HTR-8/SVneo (cell line): ENCODE measurements at places on chromosomes 2 and 18.

DNA sequence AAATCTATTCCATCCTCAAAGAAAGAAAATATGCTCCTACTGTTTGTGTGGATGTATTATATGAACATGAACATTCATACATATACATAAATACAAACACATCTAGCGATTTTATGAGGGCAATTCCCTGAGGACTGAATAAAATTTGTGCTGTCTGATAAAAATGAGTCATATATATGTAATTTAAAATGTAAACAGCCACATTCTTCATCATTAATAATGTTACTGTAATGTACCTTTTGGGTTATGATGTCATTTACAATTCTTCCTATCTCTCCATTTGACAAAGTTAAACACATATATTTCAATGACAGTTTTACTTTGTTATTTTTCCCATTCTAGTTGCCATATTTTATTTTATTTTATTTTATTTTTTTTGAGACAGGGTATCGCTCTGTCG lies 91.3 kb upstream of the ZFP36L2 start:
- DNase-seq = no peak

DNA sequence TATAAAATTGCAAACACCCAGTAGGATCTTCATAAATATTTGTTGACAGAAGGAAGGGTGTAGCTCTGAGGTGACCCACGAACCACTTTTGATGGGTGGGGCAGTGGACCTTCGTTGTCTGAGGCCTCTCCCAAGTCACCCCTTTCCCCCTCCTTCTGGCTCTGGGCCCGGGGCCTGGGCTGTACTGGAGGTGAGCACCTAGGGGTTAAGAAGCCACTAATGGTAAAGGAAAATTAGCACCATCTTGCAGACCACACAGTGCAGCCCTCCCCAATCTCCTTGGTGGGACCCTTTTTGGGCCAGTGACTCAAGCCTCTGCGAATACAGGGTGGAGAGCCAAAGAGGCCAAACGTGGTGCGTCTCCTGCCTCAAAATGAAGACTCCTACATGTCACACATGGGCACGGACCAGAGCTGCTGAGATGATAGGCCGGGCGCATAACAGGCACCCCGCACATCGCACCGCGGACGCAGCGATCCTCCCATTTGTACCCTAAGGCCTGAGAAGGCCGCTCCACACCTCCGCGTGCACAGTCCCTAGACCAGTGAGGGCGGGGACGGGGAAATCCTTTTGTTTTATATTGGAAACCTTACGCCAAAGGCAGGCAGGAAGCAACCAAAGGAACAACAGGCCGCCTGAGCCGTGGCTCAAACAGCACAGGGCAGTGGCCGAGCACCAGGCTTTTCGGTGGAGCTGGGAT lies 31.9 kb upstream of the ATP6V1B1 start:
- no peak for DNase-seq

DNA sequence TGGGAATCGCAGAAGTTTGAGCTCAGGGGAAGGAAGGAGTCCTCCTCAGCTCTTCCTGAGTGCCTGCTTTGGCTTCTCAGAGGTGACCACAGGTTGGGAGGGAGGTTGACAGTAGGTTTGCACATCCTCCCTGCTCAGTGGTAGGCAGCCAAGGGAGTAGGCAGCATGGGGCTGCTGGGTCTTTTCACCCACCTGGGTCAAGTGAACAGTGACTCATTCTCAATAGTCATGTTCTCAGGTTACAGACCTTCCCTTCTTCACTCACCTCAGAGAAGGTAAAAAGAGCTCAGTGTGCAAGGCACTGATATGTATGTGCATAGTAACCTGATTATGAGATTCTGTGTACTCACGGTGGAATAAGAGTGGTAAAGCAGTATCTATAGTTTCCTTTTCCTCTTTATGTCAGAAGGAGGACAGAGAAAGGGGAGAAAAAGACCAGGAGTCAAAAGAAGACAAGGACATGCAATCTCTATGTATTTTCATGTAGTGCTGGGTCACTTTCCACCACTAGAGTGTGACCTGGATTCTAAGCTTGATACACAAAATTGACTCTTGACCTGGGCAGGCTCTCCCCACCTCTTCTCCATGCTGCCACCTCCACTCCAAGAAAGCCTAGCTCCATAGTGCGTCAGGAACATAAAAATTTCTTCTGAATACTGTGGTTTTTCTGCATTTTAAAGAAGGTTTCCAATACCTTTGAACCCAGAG lies 36.5 kb upstream of the ASNSD1 start:
- no peak for DNase-seq

DNA sequence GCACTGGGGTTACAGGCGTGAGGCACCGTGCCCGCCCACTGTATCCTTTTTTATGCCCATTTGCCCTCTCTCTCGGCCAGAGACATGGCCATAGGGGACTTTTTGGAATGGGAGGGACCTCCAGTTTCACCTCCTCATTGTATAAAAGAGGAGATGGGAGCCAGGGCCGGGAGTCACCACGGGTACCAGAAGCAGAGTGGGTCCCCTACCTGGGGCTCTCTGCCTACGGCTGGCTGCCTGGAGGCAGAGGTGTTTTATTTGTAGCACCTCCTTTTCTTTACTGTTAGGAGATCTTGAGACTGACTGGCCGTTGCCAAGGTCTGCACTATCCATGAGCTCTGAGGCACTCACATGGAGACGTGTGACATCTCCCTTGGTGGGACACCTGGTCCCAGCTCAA lies 162.8 kb downstream of the LDLRAD4 start:
- DNase-seq = no peak

DNA sequence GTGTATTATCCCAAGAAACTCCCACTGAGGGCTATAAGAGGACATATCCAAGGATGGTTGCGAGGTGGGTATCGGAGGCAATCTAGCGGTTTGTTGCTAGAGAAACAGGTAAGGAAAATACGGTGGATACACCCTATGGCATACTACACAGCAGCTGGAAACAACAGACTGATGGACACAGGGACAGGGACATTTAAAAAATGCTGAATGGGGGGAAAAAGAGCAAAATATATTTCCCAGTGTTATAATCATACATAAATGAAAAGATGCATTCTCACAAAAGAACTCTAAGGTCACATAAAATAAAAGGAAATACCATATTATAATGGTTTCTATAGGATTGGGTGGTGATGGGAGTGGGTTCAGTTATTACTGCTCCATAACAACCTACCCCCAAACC lies 95.9 kb downstream of the SMC6 start:
- DNase-seq = no peak

- no peak for DNase-seq
These were observed 4.8 kb upstream of the INPP5D start for GRCh38 chr2:233055362-233055761.

DNA sequence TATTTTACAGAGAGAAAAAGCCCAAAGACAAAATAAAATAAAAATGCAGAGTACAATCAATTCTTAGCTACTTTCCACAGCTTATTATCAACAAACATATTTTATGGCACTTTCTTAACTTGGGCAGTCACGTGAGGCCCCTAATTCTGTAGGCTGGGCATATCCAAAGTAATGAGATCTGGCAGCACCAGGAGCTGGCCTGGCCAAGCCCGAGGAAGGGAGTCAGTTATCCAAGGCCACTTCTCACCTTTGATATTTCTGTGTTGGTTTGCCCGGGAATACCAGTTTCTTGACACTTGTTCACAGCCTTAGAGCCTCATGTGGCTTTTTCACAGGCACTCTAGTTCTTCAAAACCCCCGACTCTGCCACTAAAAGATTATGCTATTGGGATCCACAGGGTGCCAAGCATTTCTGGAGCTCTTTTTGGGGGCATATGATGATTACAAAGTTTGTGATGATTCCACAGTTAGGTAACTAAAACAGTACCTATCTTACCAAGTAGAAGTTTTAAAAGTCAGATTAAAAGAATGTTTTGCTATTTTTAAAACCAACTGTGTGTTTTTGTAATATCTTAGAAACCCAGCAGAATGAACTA lies 90.4 kb downstream of the MEP1B start:
- no peak for DNase-seq

GRCh38 chr2:37600735-37601134 lies 70.7 kb downstream of the CDC42EP3 start:
- no peak for DNase-seq

DNA sequence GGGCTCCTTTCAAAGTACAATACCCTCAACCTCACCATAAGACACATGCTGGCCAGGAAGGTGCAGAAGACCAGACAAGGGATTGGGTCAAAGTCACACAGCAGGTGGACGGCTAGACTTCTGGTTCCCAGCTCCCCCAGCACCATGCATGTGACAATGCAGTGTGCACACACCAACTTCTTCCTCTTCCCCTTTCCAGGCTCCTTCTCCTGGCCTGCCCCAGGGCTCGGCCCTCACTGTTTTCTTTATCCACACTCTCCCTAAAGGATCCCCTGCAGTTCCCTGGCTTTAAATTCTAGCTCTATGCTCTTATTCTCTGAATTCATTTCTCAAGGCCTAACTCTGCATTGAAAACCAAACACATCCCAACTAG lies 82.3 kb downstream of the LOXHD1 start:
- DNase-seq = no peak

GRCh38 chr2:131010566-131010965 lies 82.7 kb downstream of the FAM168B start:
- DNase-seq = no peak

- DNase-seq = no peak
These were observed 120.5 kb downstream of the ANKRD44 start for GRCh38 chr2:197190100-197190432.

DNA sequence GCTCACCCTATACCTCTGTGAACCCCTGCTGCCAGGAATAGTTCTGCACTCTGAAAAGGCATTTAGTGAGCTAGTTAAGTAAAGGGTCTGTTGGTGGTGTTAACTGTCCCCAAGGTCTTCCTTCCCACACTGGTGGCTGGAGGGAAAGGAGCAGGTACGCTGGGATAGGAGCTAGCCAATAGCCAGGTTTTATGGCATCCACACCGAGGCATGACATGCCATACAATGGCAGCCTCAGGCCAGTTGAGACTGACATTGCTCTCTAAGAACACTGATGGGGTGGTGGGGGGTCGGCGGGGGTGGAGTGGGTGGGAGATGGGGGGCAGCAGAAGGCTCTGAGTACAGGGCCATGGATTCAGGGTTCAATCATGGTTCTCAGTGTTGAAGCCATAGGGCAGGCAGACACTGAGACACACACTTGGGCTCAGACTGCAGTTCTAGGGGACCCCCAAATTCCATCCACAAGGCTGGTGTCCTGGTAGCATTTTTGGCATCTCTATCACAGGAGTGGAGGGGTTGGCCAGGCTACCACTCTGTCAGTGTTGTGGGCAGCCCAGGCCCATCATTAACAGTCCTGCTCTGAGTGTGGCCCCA lies 136.0 kb downstream of the CTIF start:
- DNase-seq = no peak
